ENCODE measurements at places on chromosomes 4 and X. TPM values are rescaled to one million over a fixed set of nuclear protein-coding genes. Genes with fewer than 3 reads are reported as not detected.

Gene SETD7
- total RNA-seq: 2.6 TPM

GRCh38 chrX:19956923-19957322 lies 33.9 kb downstream of the BCLAF3 start:
- H3K4me3 ChIP-seq: no peak overlapping the region
- no peaks in the 10 kb centered on the region for H3K27me3 ChIP-seq
- no peaks in the 10 kb centered on the region for H3K36me3 ChIP-seq

GRCh38 chr4:84792366-84793301 lies 173.9 kb downstream of the WDFY3 start:
- no peaks in the 10 kb centered on the region for H3K36me3 ChIP-seq
- no peaks in the 10 kb centered on the region for H3K27me3 ChIP-seq
- no peak for DNase-seq
- H3K4me3 ChIP-seq: no peak overlapping the region

Gene C4orf17
- not detected for total RNA-seq

DNA sequence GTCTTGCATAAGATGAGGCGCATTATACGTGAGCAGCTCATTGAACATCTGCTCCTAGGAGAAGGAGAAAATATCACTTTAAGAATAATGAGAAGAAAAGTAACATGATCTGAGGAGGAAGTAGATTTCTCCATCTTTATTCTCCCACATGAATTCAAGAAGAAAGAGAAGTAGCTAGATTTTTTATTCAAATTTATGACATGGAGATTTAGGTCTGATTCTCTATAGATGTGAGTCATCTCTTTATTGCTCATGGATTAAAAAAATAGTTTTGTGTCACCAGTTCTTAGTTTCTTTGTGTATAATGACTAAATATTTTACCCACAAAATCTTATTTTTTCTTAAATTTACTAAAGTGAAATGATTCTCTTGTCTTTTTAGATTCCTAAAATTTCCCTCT lies 40.4 kb downstream of the HPGDS start:
- DNase-seq: no peak
- no peak overlapping the region for H3K4me3 ChIP-seq
- H3K27ac ChIP-seq: no peak overlapping the region
- H3K27me3 ChIP-seq: no peaks in the 10 kb centered on the region
- no peaks in the 10 kb centered on the region for H3K36me3 ChIP-seq

Gene ANKRD37
- 13.1 TPM for total RNA-seq

- DNase-seq: no peak
- H3K4me1 ChIP-seq: no peaks in the 10 kb centered on the region
- H3K36me3 ChIP-seq: no peaks in the 10 kb centered on the region
Measured at GRCh38 chr4:156568041-156568440, 403.6 kb downstream of the PDGFC start.

Data from natural killer cell (primary cell).